Tibial nerve (tissue), 4 donors: ENCODE measurements at places on chromosomes 5 and 9.
A peak's percentile ranks its signal among the peaks of the same experiment; 100 is the strongest.

DNA sequence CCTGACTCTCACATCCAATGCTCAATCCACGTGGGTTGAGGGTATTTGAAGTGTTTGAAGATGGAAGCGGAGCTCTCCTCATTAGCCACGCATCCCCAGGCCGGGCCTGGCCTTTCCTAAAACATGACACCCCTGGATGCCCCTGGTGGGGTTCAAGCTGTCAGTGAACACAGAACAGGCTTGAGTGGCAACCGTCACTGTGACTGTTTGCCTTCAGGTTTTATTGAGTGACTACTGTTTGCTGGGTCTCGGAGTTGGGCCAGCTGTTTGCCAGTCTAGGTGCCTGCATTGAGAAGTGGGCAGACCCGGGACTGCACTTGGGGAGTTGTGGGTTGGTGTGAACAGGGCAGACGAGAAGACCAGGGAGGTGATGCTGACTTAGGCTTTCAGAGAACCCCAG, 7.8 kb upstream of the OLFM1 start:
- DNase-seq, result no peak

GRCh38 chr5:145347026-145347616, 488.0 kb downstream of the PRELID2 start:
- no peak for DNase-seq

- no peak for DNase-seq
These were observed 101.2 kb downstream of the PCSK1 start for GRCh38 chr5:96331681-96332361.

- DNase-seq, result no peak
These were observed 255.8 kb upstream of the SLC24A2 start for GRCh38 chr9:20044686-20045085.

- no peak for DNase-seq
These were observed 6.5 kb upstream of the CARD19 start for GRCh38 chr9:93089481-93089991.

- DNase-seq, result no peak
These were observed 106.1 kb upstream of the C9orf72 start for GRCh38 chr9:27679338-27679737.

DNA sequence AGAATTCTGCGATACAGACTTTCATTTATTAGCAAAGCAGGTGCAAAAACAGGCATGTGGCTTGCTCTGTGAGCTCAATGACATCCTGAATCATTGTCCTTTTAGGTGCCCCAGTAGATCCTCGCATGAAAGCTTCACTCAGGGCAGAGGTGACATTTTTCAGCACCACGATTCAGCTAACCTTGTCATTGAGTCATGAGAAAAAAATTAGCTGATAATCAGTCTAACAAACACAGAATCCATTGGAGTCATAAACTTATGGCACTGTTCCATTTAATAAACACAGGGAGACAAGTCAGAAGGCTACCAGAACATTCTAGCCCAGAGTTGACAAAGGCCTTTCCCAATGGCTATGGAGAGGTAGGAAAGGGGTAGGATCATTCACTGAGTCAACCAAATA, 104.8 kb upstream of the RAD23B start:
- DNase-seq, result no peak

DNA sequence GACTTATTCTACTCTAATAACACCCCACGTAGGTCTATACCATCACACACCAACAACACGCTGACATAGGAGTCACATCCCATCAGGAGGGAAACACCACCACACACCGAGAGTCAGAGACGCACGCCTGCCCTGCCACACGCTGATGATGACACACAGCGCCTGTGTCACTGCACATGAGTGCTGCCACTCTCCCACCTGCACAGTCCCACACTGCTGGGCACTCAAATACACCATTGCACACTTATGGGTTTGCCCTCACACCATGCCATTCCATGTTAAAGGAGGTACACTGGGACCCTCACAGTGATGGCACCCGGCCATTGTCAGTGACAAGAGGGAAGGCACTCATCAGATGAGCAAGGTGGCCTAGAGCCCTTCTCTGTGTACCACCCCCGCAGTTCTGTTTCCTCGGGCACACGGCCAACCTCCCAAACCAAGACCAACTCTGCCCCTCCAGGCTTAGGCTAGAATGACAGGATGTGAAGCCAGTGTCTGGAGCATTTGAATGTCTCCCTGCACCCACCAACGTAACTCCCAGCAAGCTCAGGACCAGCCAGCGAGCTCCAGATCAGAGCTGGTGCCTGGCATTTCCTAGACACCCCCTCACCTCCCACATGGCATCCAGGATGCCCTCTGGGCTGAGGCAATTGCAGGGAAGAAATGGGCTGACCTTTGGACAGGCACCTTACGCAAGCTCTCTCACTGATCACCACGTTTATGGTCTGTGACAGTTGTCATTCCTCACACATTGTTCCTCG, 3.6 kb upstream of the CPLX2 start:
- no peak for DNase-seq

DNA sequence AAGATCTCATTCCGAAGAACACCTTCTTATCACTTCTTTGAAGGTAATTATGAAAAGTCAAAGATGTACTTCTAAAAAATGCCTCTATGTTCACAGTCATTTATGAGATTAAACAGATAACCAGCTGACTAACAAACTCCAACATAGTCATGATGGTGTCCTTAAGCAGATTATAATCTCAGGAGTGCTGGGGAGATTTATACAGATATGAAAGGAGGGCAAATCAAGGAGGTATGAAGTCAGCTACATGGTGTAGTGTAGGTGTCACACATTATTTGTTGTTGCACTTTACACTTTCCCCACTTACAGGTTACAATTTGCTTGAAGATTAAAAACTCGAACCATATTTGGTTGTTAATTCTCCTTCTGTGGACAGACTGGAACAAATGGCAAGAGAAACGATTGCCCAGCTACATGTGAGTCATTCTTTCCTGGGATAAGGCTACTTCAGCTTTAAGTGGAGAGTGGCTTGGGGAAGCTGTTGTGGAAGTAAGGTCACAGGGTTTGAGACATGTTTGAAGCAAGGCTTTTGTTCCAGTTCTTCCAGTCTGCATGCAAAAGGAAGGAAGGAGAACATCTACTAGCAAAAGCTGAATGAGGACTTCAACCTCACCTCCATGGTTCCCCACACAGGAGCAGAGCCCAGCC, 320.1 kb downstream of the ADGRV1 start:
- peak; percentile 15 for DNase-seq

DNA sequence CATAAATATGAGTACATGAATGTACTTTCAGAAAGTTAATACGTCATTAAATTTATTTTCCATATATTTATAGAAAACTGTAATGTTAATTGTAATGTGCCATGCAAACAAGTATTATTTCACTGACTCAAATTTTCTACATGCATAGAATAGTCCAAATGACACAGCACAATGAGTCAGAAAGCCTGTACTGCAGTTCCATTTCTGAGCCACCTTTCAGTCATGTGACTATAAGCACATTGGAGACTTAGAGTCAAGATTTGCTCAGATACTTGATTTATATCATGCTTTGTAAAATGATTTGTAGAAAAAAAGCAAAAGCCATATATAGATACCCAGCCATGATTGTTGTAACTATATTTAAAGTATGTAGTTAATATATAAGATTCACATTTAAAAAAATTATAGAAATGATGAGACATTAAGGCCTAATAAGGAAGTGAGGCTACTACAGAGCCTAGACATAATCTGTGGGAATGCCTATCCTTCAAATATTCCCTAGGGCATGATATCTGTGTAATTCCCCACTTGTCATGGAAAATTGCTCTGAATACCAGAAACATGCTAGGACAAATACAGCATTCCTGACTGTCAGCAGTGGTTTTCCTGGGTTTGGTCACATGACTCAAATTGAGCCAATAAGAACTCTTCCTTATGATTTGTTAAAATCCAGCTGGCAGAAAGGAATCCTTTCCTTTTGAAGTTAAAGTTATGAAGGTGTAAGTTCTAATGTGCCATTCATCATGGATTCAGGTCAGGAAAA, 50.0 kb downstream of the PTPRD start:
- DNase-seq, result no peak

- no peak for DNase-seq
These were observed 10.6 kb downstream of the IRX1 start for GRCh38 chr5:3606121-3606831.

DNA sequence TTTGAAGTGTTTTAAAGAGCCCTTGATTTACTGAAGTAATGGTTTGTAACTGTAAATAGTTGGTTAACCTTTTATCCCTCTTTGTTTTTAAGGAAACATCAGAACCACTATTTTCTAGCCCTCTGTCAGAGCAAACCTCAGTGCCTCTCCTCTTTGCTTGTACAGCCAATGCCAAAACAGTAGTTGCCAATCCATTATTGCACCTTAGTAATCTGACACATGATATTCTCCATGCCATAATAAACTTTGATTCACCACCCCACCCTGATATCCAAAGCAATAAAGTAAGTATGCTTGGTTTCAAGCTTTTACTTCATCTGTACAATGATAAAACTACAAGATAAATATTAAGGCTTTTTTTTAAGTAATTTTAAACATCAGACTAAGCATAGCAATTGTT, 100.8 kb downstream of the DMXL1 start:
- no peak for DNase-seq
